ENCODE measurements at places on chromosomes 7 and 10.
A peak's percentile ranks its signal among the peaks of the same experiment; 100 is the strongest.

DNA sequence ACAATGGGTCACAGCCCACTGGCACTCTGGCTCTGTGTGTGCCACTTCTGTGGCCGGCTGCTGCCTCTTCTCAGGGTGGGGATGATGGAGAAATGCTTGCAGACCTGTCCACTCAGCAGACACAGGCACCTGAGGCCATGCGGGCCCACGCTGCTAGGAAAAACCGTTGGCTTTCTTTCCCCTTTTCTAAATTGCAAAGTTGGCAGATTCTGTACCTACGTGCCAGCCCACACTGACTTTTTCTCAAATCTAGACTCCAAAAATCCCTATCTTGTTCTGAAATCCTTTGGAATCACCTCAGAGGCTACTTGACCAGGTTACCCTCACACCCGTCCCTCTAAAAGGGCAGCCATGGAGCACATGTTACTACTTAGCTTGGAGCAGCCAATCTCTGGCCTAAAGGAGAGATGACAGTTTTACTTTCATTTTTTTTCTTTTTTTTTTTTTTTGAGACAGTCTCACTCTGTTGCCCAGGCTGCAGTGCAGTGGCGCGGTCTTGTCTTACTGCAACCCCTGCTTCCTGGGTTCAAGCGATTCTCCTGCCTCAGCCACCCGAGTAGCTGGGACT is 99.4 kb downstream of the RNF216 start:
- no peak for DNase-seq

DNA sequence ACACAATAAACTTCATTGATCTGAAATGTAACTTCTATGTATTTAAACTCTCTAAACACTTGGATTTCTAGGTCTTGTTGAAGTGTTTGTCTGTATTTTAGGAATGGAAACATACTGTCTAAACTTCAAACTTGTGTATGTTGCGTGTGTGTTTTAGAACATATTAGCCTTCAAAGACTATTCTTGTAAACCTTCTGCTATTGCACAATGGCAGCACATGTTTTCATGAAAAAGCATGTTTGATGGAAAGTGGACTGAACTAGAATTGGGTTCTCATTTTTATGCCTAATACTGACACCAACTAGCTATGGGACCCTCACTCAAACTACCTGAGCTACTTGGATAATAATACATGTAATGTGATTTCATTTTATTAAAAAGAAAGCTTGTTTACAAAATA is 592.6 kb downstream of the IPMK start:
- DNase-seq, result no peak

DNA sequence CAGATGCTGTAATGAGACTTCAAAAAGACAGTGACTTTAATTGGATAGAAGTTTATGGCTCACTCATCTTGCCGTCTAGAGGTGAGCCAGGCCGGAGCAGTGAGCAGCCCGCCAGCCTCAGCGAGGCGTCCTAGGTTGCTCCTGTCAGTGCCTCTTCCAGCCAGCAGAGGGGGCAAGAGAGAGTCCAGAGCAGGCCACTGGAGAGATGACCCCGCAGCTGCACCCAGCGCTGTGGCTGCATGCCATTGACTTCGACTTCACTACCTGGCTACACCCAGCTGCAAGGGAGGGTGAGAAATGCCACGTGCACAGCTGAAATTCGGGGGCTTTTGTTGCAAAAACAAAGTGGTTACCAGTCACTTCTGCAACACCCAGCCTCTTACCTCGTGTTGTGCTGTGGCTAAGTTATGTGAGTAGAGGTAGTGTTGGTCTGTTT is 26.5 kb downstream of the NUB1 start:
- DNase-seq, result peak; percentile 66

GRCh38 chr10:29479981-29480954 is 154.5 kb downstream of the SVIL start:
- DNase-seq, result no peak

DNA sequence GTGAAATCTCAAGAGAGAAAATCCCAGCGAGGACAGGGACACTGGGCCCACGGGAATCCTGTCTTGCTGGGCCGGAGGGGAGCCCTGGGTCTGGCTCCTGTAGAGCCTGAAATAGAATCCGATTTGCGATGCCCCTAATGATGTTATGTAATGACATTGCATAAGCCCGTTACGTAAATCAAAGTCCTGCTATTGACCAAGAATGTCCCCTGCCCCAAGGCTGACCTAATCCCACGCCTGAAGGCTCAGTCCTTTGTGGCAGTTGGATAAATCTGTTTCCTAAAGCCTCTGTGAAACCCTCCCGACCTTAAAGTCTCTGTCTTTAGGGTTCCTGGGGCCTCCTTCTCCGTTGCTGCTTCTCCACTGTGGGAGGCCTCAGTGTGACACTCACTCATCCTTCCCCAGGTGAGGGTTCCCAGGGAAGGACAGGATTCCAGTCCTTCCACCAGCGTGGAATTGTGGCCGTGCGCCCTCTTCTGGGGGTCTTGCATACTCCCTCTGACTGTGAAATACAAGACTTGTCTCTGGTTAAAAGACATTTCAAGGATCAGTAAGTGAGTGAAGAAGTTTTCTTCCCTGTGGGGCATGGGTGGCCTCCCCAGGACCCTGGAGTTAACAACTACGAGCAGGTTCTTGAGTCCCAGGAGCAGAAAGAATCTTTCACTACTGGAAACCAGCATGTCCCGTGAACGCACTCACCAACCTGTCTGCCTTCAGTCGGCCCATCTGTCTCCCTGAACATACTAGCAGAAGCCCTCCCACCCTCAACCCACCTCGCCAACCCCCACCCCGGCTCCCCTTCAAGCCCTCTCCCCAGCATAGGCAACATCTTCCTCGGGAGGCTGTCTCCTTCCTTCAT is 19.8 kb downstream of the ZNF467 start:
- DNase-seq, result peak; percentile 52

- DNase-seq, result no peak
Observed at GRCh38 chr10:125200396-125200795, 40.0 kb upstream of the CTBP2 start.

DNA sequence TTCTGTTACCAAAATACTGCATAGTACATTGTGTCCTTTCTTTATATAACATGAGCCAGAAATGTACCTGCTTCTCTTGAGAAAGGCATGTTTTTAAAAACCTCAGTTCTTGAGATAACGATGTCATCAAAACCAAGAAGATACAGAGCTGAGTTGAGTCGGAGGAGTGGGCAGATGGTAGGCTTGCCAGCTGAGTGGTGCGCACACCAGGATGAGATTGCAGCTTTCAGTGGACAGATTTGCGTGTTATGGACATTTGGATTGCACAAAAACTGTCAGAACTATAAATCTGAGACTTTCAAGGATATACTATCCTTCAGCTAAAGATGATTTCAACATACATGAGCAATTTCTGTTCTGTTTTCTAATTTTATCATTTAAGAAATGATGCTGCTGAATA is 25.0 kb downstream of the PRKAR2B start:
- peak; percentile 48 for DNase-seq

- DNase-seq, result no peak
Observed at GRCh38 chr7:2175091-2175490, 57.7 kb downstream of the MAD1L1 start.

DNA sequence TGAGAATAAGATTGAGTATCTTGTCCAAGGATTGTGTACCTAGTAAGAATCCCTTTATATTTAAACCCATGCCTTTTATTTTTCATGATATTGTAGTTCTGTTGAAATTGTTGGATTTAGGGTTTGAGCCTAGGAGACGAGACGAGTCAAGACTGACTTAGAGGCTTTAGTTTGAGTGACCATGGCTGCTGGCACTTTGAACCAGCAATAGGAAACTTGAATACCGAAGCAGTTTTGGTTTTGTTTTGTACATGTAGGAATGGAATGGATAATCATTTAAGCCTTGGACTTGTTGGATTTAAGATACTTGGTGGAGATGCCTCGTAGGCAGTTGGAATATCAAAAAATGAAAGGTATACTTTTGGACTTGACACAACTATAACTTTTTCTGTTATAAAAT is 229.0 kb downstream of the BICC1 start:
- no peak for DNase-seq

DNA sequence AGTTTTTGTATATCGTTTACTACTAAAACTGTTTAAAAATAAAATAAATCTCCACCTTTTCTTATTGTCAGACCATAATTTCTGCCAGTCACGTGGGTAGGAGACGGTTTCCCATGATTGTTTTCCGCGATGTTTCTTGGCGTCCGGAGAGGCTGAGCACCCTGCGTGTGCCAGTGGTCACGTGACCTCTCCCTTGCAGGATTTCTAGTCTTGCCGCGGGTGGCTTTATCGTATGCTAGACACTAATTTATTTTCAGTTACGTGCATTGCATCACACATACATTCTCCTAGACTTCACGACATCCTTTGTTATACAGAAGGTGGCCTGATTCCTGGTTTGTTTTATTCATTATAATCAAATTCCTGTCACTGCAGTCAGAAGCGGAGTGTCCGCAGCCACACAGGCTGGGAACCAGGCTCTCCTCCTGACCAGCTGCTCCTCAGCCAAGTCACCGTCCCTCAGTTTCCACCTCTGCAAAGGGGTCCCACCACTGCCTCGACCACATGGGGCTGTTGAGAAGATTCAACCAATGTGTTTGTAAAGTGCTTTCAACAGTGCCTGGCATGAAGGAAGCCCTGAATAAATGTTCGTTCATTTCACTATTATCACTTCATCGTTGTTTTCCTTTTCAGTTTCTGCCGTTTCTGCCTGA is 203.2 kb upstream of the PPP2R2D start:
- DNase-seq, result no peak

GRCh38 chr10:56240471-56240870 is 120.6 kb downstream of the ZWINT start:
- DNase-seq, result no peak

DNA sequence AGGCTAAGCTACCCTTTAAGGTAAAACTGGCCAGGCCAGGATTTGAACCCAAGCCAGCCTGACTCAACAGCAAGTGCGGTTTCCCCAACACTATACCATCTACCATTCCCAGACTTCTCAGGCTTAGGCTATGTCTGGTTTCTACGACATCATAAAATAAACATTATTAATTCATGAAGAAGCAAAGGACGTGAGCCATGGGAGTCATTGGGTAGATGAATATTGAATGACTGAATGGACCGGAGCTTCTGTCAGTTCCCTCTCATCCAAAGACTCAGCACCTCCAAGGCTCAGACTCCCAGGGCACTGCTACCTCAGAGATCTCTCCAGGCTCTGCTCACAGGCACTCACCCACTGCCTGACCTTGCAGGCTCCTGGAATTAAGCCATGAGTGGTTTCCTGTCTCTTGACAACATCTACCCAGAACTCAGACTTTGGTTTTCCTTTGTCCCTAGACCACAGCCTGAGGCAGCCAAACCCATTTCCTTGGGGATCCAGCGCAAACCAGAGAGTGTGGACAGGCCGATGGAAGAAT is 64.6 kb upstream of the STEAP1B start:
- no peak for DNase-seq

- peak; percentile 90 for DNase-seq
Observed at GRCh38 chr10:7185367-7185690, 225.5 kb downstream of the SFMBT2 start.

All from CD14-positive monocyte (primary cell).